ENCODE measurements at places on chromosomes 1 and 21. TPM values are rescaled to one million over a fixed set of nuclear protein-coding genes. Genes with fewer than 3 reads are reported as not detected.

The SHC1 gene
- 88.7 TPM for total RNA-seq

The LCE1B gene
- not detected for total RNA-seq

The PI4KB gene
- total RNA-seq: 79.5 TPM

The WNT3A gene
- not detected for total RNA-seq

The MYBPH gene
- not detected for total RNA-seq

The TGFB2 gene
- total RNA-seq: 5.8 TPM

The IL20 gene
- not detected for total RNA-seq

The CLEC20A gene
- total RNA-seq: not detected
